Activated CD4-positive, alpha-beta T cell treated with anti-CD3 and anti-CD28 coated beads for 36 hours (primary cell): ENCODE measurements at places on chromosomes 1 and 21.
A peak's percentile ranks its signal among the peaks of the same experiment; 100 is the strongest.

DNA sequence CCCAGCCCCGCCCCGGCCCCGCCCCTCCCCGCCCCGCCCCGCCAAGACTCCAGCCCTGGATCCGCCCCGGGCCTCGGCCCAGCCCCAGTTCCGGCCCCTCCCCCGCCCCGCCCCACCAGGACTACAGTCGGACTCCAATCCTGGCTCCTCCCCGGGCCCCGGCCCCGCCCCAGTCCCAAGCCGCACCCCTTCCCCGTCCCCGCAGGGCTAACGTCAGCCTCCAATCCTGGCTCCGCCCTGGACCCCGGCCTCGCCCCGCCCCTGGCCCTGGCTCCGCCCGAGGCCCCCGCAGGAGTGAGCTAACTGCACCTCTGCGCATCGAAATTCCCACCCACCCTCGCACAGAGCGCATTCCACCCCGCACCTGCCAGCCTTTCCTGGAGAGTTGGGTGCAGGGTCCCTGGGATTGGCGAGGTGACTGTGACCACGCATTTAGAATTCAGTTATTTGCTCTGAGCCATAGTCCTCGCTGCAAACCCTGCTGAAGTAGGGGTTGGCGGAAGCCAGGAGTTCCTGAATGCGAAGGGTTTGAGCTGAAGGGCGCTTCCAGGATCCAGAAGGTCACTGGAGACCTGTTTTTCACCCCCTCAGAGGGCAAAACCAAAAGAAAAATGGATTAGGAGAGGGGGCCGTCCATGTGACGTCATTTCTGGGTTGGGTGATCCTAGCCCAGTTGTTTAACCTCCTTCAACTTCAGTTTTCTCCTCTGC is 588 bp upstream of the IGSF8 start:
- DNase-seq: peak; percentile 100

- no peak for DNase-seq
Measured at GRCh38 chr1:47190509-47190855, 646 bp upstream of the PDZK1IP1 start.

DNA sequence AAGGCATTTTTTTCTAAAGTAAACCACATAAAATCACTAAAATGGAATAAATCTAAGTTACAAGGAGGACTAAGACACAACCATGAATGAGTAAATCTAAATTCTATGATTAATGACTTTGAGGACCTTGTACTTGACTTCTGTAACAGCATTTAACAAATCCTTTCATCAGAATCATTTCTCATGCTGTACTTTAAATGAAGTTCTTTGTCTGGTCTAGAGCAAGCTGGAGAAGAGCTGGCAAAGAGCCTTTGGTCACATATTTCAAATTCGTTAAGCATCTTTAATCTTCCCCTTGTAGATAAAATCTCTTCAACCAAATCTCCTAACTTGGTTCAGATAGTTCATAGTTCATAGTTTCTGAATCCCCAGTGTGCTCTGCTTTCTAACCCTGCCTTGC is 405.4 kb downstream of the PTPRC start:
- no peak for DNase-seq

DNA sequence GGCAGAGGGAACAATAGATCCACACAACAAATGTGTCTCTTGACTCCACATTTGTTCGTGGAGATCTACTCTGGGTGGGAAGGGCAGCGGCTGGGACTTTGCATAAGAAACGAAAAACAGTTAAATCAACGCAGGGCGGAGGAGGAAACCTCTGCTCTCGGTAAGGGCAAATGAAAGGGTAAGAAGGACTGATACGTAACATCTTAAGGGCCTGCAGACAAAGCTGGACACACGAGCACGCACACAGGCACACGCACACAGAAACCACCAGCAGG is 57.3 kb downstream of the MRPL37 start:
- DNase-seq: no peak
